Effector memory CD4-positive, alpha-beta T cell (primary cell): ENCODE measurements at places on chromosomes 5 and 9.

DNA sequence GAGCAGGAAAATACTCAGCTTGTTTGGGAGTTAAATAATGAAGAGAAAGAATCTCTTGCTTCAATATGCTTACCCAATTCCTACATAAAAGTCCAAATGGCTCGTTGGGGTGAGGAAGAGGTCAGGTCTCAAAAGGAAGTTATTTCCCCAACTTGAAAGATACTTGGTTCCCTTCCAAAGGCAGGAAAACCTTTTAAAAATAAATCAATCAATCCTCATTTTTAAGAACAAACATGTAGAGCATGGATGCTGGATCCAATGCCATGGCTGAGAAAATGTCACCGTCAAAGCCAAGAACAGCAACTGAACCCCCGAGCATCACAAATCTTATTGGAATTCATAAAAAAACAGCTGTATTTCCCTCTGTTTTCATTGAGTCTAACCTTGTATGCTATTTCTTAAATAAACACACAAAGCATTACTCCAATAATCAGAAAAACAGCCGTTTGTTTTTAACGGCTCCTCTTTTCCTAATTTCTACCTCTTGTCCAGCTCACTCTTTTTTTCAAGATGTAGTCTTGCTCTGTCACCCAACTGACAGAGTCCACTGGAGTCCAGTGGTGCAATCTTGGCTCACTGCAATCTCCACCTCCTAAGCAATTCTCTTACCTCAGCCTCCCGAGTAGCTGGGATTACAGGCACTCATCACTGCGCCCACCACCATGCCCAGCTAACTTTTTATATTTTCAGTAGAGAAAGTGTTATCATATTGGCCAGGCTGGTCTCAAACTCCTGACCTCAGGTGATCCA lies 140.7 kb downstream of the GNA14 start:
- no peak for DNase-seq

DNA sequence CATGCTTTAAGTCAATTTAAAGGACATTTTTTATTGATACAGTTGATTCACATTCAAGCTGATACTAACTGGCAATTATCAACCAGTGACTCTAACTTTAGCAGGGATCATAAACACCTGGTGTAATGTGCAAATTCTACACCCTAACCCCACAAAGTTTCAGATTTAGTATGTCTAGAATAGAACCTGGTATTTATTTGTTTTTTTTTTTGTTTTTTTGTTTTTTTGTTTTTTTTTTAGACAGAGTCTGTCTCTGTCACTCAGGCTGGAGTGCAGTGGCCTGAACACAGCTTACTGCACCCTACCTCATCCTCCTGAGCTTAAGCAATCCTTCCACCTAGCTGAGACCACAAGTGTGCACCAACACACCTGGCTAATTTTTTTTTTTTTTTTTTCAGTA lies 311.2 kb upstream of the SEMA6A start:
- no peak for DNase-seq

- DNase-seq = no peak
These were observed 41.4 kb downstream of the SYK start for GRCh38 chr9:90842996-90843395.

DNA sequence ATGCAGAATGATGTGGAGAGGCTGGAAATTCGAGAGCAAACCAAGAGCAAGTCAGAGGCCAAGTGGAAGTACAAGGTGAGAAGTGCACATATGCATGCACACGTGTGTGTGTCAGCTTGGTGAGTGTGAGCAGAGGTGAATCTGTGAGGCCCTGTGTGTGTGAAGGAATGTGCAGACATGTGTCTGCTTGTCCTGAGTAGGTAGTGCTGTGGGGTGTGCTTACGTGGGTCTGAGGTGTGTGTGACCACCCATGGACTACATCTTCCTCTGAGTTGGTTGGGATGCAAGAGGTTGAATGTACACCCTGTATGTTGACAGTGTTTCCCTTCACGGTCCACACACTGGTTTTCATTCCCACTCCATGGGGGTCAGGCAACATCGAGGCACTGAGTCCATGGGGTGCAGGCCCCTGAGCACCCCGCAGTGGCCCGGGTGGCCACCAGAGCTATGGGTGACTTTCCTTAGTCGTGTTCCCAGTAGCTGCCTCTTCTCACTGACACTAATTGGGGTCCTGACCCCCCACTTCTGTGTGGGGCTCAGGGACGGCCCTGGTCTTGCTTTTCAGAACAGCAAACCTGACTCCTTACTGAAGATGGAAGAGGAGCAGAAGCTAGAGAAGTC lies 86.7 kb downstream of the PHF2 start:
- no peak for DNase-seq

GRCh38 chr9:94084314-94084713 lies at the start of gene PTPDC1:
PTPDC1 (plus strand) TSS chr9:94084464; CDS start chr9:94084531, 67 bp downstream.
- DNase-seq = no peak

GRCh38 chr5:56183506-56183905 lies 49.6 kb downstream of the ANKRD55 start:
- DNase-seq = no peak

- no peak for DNase-seq
These were observed 896.6 kb downstream of the TLE1 start for GRCh38 chr9:80792726-80793125.

DNA sequence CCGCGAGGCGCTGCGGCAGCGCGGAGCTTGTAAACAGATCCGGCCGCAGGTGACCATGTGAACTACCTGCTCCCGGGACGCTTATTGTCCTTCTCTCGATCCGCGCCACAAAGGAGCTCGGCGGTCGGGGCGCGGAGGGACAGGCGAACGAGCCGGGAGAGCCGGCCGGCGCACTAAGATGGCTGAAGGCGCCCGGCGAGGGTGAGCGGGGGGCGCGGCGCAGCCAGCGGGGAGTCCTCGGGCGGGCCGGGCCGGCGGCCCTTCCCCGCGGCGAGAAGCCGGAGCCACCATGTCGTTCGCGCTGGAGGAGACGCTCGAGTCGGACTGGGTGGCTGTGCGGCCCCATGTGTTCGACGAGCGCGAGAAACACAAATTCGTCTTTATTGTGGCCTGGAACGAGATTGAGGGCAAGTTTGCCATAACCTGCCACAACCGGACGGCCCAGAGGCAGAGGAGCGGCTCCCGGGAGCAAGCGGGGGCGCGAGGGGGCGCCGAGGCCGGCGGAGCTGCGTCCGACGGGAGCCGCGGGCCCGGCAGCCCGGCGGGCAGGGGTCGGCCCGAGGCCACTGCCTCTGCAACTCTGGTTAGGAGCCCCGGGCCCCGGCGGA lies 535 bp downstream of the JMY start:
- no peak for DNase-seq
